Activated naive CD8-positive, alpha-beta T cell treated with anti-CD3 and anti-CD28 coated beads, Interleukin-2, amount 10 ng/mL, durations not matched to agents 7 days and 5 days (primary cell): ENCODE measurements at places on chromosomes 5 and 9. TPM values are rescaled to one million over a fixed set of nuclear protein-coding genes. Genes with fewer than 3 reads are reported as not detected.

GRCh38 chr5:9500625-9501024 is 45.2 kb downstream of the SEMA5A start:
- no peak overlapping the region for H3K4me3 ChIP-seq
- no peak overlapping the region for H3K27ac ChIP-seq
- no peaks in the 10 kb centered on the region for H3K36me3 ChIP-seq
- no peaks in the 10 kb centered on the region for H3K27me3 ChIP-seq
- H3K4me1 ChIP-seq = no peaks in the 10 kb centered on the region
- DNase-seq = no peak

DNA sequence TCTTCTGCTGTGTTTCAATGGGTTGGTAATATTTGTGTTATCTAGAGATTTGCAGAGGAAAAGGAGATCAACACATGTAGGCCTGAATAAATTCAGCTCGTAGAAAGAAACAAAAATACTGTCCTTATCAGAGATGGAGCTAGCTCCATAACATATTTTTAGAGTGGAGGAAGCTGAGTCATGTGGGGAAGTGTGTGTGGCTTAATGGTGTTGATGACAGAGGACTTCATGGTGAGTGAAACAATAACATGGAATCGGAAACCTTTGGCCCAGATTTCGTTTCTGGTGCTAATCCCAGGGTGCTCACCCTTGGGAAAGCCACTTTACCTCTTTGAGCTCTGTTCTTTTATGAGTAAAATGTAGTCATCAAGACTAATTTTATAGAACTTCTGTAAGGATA is 825.0 kb downstream of the TLR4 start:
- no peak overlapping the region for H3K27ac ChIP-seq
- no peaks in the 10 kb centered on the region for H3K36me3 ChIP-seq
- no peaks in the 10 kb centered on the region for H3K4me1 ChIP-seq
- DNase-seq = no peak

Gene PCDHGA5
- total RNA-seq = 0.23 TPM

DNA sequence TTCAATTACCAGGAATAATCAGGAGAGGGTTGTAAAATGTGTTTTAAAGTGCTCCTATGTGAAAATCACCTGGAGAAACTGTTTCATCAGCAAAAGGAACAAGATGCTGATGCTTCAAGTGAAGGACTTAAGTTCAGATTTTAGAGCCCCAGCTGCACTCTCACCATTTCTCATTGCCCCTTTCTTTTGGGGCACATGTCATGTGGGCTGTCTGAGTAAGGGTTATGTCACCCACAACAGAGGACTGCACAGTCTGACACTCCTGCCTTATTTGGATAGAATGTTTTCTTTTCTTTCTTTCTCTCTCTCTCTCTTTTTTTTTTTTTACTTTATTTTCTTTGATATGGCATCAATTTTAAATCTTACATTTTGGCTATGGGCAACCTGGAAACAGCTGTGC is 204.1 kb upstream of the EFNA5 start:
- no peak for DNase-seq
- H3K36me3 ChIP-seq = no peaks in the 10 kb centered on the region
- H3K4me1 ChIP-seq = peaks cover 2% of the 10 kb centered on the region

DNA sequence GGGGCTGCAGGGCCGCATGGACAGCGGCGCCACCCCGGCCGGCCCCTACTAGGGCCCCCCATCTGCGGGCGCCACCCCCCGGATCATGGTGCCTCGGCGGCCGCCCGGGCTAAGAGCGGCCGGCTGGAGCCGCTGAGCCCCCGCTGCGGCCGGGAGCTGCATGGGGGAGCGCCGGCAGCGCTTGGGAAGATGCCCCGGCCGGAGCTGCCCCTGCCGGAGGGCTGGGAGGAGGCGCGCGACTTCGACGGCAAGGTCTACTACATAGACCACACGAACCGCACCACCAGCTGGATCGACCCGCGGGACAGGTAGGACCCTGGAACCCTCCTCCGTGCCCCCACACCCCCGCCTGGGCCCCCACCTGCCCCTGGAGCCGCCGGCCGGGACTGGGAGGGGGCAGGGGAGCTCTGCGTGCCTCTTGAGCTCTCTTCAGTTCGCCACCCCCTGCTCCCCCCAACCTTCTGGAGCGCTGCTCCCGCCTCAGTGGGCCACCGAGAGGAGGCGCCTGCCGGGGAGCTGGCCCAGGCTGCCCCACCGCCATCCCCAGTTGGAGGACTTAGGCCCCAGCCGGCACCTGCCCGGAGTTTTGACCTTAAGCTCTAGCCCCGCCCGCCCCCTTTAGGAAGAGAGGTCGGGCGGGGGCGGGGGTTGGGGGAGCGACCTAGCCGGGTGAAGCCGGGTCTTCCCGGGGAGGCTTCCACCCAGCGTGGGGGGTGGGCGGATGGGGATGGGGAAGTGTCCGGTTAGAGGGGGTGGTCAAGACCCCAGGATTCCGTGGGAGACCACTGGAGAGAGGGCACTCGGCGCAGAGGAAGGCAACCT is 730 bp downstream of the WWC1 start:
- no peak overlapping the region for H3K4me3 ChIP-seq
- no peaks in the 10 kb centered on the region for H3K36me3 ChIP-seq
- peaks cover 49% of the 10 kb centered on the region for H3K27me3 ChIP-seq
- peaks cover 5% of the 10 kb centered on the region for H3K4me1 ChIP-seq
- no peak for DNase-seq
- no peak overlapping the region for H3K27ac ChIP-seq
